Sigmoid colon (tissue), 7 donors: ENCODE measurements at places on chromosomes 3 and 15. TPM values are rescaled to one million over a fixed set of nuclear protein-coding genes. Genes with fewer than 3 reads are reported as not detected.

The TRPM7 gene
- 43.2 TPM for total RNA-seq

The C2CD4A gene
- not detected for total RNA-seq

The SPTBN5 gene
- 0.16 TPM for total RNA-seq

The CHRFAM7A gene
- 5.5 TPM for total RNA-seq

The RHCG gene
- not detected for total RNA-seq

The HYAL3 gene
- total RNA-seq, result 3.3 TPM

The SAMD7 gene
- not detected for total RNA-seq

The EAF2 gene
- total RNA-seq, result 3.3 TPM

GRCh38 chr3:186255703-186256331, 106.2 kb downstream of the DGKG start:
- no peak for DNase-seq

DNA sequence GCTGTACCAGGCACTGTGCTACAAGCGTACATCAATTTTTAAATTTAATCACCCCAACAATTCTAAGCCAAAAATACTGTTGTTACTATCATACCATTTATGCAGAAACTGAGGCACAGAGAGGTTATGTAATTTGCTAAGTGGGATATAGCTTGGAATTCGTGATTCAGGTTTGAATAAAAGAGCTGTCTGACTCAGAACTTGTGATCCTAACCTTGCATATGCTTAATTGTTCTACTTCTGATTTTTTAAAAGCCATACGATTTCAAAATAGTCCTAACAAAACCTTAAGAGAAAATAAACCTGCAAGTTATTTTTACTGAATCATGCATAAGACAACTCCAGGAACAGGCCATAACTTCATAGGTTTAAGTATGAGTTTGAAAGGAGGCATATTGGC, 498.0 kb upstream of the CFAP20DC start:
- DNase-seq, result no peak

- DNase-seq, result no peak
Measured at GRCh38 chr3:153752405-153753027, 368.7 kb upstream of the ARHGEF26 start.

- no peak for DNase-seq
Measured at GRCh38 chr3:41710646-41711388, 251.1 kb downstream of the ULK4 start.

- no peak for DNase-seq
Measured at GRCh38 chr3:3800080-3800455, 837 bp downstream of the LRRN1 start.

GRCh38 chr15:42681119-42681518, 55.8 kb downstream of the CDAN1 start:
- no peak for DNase-seq

GRCh38 chr3:49553324-49553691, 969 bp upstream of the BSN start:
- no peak for DNase-seq

DNA sequence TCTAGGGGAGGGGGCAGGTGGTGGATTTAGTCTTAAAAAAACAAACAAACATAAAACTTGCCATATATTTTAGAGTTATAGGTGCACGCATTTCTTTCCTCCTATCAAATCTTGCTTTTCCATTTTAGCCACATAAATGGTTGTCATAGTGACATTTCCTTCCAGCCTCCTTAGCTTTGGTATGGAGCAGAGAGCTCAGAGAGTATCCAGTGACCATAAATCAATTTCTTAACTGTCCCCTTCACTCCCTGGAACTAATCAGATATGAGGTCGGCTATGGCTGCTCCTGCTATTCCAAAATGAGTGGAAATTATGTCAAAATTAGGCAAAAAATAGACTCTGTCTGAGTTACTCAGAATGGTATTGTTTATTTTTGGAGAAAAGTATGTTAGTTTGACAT, 164.5 kb downstream of the EBLN2 start:
- no peak for DNase-seq

DNA sequence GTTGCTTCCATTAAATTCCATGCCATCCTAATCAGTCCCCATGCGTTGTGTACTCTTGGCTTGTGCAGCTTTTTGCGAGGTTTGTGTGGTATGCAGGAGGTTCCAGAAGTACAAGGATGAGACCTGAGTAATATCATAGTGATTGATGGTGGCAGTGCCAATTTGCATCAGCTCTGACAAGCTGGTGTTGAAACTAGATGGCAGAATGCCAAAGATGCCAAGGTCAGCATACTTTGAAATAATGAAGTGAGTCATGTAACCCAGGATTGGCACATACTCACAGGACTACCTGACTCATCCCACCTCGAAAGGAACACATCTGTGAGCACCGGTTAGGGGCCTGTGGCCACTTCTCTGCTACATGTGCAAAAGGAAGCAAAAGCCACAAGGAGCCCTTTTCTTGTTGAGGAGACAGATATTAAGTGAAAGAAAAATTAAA, 14.3 kb downstream of the KAT2B start:
- DNase-seq, result peak; percentile 69
